ENCODE measurements at places on chromosomes 2 and 18.

DNA sequence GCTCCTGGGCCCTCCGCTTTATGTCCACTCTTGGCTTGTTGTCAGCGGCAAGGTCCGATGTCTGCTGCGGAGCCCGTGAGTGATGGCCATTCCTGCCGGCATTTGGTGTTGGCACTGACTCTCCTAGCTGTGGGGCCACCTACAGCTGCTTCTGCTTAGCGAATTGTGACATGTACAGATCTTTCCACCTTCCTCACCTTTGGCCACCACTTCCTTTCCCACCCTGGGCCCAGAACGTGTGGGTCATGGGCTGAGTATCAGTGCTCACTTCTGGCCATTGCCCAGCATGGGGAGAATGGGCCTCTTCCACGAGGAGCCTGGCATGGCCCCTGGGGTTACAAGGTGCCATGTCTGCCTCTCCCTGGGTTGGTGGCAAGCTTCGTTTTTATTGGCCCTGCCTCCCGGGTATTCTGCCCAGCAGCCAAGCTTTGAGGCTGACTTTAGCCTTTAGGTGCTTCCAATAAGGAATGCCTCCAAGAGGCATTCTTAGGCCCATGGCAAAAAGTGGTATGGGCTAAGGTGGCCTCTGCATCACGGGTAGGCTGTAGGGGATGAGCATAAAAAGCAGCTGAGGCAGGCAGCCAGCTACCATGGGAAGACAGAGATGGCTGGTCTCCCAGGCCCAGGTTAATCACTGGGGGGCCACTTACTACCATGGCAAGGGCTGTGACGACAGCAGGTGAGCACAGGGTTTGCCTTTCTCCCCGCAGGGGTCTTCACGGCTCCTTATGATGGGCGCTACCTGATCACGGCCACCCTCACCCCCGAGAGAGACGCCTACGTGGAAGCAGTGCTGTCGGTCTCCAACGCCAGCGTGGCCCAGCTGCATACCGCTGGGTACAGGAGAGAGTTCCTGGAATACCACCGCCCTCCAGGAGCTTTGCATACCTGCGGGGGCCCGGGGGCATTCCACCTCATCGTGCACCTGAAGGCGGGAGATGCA lies 65.8 kb downstream of the EMILIN2 start:
- no peak for DNase-seq

DNA sequence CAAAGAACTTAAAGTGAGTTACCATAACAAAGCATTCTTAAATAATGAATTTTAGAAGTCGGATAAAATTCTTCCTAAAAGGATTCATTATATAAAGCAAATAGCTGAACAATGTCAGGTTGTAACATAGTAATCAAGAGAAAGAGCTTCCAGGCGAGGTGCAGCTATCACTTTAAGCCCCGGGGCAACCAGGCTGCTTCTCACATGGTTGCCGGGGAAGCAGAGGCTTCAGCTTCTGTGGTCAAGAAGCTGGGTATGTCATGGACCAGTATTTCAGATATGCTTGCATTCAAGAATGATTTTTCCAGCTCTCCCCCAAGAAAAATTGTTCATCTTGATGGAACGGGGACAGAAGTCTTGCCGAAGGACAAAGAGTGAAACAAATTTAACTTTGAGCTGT lies 23.6 kb upstream of the KYNU start:
- no peak for DNase-seq

DNA sequence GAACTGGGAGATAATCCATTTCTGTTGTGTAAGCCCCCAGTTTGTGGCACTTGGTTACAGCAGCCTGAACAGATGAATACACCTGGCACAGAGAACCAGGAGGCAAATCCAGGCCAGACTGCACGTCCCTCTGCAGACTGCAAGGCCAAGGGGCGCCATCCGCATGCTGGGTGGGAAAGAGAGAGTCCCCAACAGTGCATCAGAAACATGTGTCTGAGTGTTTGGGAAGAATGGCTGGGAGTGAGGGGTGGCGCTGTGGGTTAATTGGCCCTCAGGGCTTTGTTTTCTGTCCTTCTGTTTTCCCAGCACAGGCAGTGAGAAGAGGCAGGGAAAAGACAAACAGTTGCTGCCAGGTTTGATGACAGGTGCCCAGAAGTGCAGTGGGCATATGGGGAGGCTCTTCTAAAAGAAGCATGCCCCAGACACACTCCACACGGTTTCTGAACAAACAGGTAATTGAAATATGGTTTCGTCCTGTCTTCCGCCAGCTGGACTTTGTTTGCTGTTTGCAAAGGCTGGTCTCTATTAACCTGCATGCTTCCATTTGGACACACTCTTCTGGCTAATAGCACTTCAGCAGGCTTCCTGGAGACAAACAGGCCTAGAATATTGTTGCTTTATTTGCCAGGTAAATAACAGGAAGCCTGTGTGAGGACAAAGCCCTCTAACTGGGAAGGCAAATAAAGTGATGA lies 43.4 kb upstream of the SEC11C start:
- no peak for DNase-seq

GRCh38 chr2:70083344-70084156 lies 3.7 kb upstream of the PCBP1 start:
- DNase-seq = no peak

- no peak for DNase-seq
Measured at GRCh38 chr2:220175967-220176366, 548.5 kb downstream of the SLC4A3 start.

- no peak for DNase-seq
Measured at GRCh38 chr2:2026851-2027250, 282.5 kb upstream of the PXDN start.

DNA sequence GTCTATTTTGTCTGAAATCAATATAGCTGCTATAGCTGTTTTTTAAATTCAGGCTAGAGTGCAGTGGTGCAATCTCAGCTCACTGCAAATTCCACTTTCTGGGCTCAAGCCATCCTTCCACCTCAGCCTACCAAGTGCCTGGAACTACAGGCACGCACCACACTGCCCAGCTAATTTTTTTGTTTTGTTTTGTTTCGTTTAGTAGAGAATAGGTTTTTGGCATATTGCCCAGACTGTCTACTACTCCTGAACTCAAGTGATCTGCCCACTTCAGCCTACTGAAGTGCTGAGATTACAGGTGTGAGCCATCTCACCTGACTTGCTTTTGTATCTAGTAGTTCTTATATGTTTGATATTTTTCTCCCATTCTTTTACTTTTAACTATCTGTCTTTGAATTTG lies 259.7 kb downstream of the CDH19 start:
- no peak for DNase-seq

GRCh38 chr2:80815259-80815658 lies 510.7 kb upstream of the LRRTM1 start:
- DNase-seq = no peak

GRCh38 chr18:13217971-13218367 lies 591 bp upstream of the LDLRAD4 start:
- no peak for DNase-seq

GRCh38 chr2:122029456-122029855 lies 274.0 kb downstream of the TSN start:
- DNase-seq = no peak

- peak; percentile 95 for DNase-seq
Measured at GRCh38 chr2:144659731-144660275, 139.9 kb upstream of the ZEB2 start.

GRCh38 chr2:238696786-238697185 lies 151.1 kb upstream of the TWIST2 start:
- DNase-seq = no peak

GRCh38 chr18:74665905-74666304 lies 68.2 kb downstream of the ZNF407 start:
- DNase-seq = no peak

DNA sequence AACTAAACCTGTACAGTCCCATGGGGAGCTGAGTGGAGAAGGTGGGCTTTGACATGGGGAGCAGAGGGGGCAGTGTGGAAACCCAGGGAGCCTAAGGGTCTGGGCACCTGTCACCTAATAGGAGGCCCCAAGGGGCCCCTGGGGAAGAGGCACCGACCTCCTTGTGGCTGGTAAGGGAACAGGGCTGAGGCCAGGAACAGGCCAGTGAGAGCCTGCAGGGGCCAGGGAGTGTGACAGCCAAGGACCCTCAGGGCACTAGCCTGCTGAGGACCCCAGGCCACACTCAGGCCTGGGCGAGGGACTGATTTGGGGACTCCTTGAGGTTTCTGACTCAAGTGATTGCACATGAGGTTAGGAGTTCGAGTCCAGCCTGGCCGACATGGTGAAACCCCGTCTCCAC lies 24.5 kb upstream of the ALPP start:
- DNase-seq = no peak

- no peak for DNase-seq
Measured at GRCh38 chr18:3177902-3178687, 41.7 kb downstream of the MYOM1 start.

DNA sequence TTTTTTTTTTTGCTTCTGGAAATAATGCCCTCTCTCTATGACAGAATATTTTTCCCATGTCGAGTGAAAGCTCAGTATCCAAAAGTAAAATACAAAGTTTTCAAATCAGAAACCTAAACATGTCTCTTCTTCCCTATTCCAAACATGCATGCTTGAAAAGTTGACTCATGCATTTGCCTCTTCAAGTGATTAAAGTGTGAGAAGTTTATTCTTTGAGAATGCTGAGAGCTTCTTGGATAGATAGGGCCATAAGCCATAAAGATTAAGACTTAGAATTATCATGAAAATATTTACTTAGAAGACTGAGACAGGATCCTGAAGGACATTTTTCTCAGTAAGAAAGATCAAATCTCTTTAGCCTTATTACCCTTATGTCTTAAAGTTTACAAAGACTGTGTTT lies 98.6 kb upstream of the EPB41L5 start:
- DNase-seq = no peak

DNA sequence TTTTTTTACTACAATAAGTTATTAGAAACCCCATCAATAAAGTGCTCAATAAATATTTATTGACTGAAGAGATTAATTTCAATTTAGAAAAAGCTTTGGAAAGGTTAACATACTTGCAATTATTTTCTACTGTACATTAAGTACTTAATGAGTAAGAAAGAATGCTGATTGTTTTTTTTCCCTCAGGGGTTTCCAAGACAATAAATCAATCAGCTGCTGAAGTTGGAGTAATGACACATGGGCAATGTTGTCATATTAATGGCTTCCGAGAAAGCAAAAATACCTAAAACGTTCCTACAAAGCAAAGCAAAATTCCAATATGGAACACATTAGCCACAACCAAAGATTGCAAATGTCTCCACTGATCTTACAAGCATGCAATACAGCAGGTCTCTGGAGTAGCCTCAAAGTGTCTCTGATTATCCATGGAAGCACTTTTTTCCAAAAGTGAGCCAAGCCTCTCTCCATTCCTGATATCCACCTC lies 66.7 kb downstream of the ZC3H6 start:
- no peak for DNase-seq
